ENCODE measurements at places on chromosomes 16 and 17.

DNA sequence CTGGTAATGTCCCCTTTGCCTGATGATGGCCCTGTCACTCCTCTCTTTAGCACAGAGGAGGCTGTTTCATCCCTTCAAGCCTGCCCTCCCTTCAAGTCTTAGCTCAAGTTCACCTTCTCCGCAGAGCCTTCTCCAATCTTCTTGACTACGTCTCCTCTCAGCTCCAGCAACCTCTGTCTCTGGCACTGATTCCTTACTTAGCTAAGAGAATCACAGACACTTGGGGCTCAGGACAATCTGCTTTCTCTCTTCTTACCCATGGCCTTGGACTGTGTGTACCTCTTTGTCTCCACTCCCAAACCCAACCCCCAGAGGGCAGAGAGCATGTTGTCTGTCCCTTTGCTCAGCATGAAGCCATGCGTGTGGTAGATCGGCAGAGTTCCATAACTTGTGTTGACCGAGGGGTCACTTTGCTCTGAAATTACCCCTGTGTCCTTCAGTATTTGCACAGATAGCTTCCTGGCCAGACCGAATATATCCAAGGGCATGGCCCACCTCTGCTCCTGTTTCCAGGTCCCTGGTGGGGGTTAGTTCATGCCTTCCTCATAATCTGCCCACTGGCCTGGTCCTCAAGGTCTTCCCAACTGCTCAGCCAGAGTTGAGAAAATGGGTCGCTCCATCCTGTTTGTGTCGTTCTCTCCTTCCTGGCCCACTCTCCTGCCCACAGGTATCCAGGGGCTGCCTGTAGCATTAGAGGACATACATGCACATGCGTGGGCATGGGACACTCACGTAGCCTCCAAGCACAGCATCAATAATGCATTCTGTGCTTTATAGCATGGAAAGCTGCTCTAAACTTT, 41.6 kb downstream of the MAPT start:
- DNase-seq: no peak

DNA sequence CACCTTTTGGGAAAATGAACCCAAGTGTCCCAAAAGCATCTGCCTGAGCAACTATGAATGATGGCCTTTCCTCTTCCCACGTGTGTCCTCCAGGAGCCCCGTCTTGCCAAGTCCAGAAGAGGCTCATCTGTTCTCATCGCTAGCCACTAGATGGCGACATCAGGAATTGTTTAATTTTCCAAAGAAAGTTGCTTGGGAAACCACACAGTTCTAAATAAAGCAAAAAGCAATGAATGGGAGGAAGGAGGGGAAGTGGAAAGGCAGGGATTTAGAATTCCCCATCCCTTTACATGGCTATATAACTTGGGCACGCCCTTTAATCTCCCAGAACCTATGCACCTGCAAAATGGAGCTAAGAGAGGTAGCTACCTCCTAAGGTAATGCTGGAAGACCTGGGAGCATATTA, 9.0 kb upstream of the CDH5 start:
- peak; percentile 77 for DNase-seq

- DNase-seq: no peak
Measured at GRCh38 chr17:78993981-78994671, 14.4 kb upstream of the LGALS3BP start.

DNA sequence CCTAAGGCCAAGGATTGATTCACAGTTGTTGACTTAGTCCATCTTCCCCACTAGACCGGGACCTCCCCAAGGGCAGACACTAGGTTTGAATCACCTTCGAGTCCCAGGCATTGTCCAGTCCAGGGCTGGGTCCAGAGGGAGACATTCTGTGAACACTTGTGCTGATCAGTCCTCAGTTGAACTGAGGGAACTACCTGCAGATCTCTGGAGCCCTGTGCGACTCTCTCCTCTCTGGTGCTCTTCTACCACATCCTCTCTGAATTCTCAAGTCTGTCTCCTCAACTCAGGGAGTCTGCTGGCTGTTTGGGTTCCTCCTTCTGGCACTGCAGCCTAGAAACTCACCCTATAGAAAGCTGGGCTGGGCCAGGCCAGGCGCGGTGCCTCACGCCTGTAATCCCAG, 10.8 kb downstream of the ZNF232 start:
- DNase-seq: no peak

GRCh38 chr16:85151603-85152413, 39.5 kb upstream of the CIBAR2 start:
- DNase-seq: peak; percentile 90

DNA sequence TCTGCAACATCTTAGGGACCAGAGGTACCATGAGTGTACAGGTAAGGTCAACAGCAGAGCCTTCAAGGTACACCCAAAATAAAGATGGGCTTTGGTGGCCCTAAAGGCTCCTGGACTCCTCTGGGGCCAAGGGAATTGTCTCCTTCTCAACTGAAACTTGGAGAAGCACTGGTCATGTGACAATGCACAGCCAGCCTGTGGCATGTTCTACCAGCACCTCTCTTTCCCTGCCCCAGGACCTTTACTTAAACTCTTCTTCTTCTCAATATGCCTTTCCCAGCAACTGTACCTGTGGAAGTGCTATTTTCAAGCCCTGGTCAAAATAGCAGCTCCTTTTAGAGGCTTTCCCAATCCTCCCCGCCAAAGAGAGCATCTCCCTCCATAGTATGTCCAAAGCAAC, 28.4 kb downstream of the PIPOX start:
- DNase-seq: no peak

Data from fibroblast of skin of back (primary cell).